Ovary (tissue), 10 donors: ENCODE measurements at places on chromosomes 13 and 19. TPM values are rescaled to one million over a fixed set of nuclear protein-coding genes. Genes with fewer than 3 reads are reported as not detected.

DNA sequence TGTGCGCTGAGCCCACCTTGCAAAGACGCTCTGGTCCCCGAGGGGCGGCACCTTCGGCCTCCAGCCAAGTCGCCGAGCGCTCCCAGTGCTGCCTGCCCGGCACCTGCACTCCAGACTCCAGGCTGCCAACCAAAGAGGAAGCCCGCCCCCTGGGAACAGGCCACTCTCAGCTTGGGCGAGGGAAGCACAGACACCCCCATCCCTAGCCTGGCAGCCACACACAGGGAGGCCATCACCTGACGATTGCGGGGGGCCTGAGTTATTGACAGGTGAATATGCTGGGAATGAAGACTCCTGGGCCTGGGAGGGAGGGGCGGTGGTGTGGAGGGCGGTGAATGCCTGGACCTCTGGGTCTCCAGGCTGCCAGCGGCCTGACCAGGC is 10.3 kb upstream of the ZNF492 start:
- H3K36me3 ChIP-seq, result no peaks in the 10 kb centered on the region
- DNase-seq, result no peak
- no peaks in the 10 kb centered on the region for H3K27me3 ChIP-seq
- H3K27ac ChIP-seq, result peak overlapping the region; percentile 86
- no peak overlapping the region for H3K4me3 ChIP-seq
- H3K4me1 ChIP-seq, result peaks cover 19% of the 10 kb centered on the region

The F2RL3 gene
- total RNA-seq, result 5.4 TPM

GRCh38 chr19:40600570-40601133 is 517 bp upstream of the LTBP4 start:
- peaks cover 13% of the 10 kb centered on the region for H3K4me1 ChIP-seq
- no peaks in the 10 kb centered on the region for H3K36me3 ChIP-seq
- DNase-seq, result peak; percentile 61
- H3K27ac ChIP-seq, result peak overlapping the region; percentile 50
- no peaks in the 10 kb centered on the region for H3K27me3 ChIP-seq
- peak overlapping the region; percentile 60 for H3K4me3 ChIP-seq

- no peak for DNase-seq
- no peaks in the 10 kb centered on the region for H3K4me1 ChIP-seq
- H3K4me3 ChIP-seq, result no peak overlapping the region
- H3K36me3 ChIP-seq, result no peaks in the 10 kb centered on the region
- H3K27me3 ChIP-seq, result no peaks in the 10 kb centered on the region
- no peak overlapping the region for H3K27ac ChIP-seq
Observed at GRCh38 chr13:105573136-105573535, 962.3 kb downstream of the EFNB2 start.

- H3K4me1 ChIP-seq, result peaks cover 2% of the 10 kb centered on the region
- H3K4me3 ChIP-seq, result no peak overlapping the region
- no peaks in the 10 kb centered on the region for H3K36me3 ChIP-seq
- no peak for DNase-seq
Observed at GRCh38 chr13:30346789-30347167, 39.4 kb upstream of the KATNAL1 start.

DNA sequence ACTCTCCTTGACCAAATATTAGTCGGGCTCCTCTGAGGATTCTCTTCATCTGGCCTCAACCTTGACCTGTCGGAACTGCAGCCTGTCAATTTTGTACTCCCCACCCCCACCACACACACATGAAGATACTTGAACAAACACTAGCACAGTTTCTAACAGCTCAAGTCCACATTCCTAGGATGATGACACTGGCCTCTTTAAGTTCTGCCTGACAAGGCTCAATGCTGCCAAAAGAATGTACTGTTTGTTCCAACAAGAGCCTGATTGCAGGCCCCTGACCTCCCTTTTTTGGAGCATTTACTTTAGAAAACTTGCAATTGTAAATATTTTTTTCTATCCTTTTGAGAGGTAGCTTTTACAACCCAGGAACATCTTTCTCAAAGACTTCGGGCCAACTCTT is 169.2 kb upstream of the IRS2 start:
- H3K27me3 ChIP-seq, result no peaks in the 10 kb centered on the region
- no peaks in the 10 kb centered on the region for H3K36me3 ChIP-seq
- H3K4me3 ChIP-seq, result no peak overlapping the region
- no peak overlapping the region for H3K27ac ChIP-seq

The ZNF578 gene
- 2.4 TPM for total RNA-seq

GRCh38 chr19:44807162-44807561 is 1.7 kb upstream of the BCAM start:
- H3K4me1 ChIP-seq, result peaks cover 13% of the 10 kb centered on the region
- H3K27me3 ChIP-seq, result no peaks in the 10 kb centered on the region
- no peak overlapping the region for H3K27ac ChIP-seq

DNA sequence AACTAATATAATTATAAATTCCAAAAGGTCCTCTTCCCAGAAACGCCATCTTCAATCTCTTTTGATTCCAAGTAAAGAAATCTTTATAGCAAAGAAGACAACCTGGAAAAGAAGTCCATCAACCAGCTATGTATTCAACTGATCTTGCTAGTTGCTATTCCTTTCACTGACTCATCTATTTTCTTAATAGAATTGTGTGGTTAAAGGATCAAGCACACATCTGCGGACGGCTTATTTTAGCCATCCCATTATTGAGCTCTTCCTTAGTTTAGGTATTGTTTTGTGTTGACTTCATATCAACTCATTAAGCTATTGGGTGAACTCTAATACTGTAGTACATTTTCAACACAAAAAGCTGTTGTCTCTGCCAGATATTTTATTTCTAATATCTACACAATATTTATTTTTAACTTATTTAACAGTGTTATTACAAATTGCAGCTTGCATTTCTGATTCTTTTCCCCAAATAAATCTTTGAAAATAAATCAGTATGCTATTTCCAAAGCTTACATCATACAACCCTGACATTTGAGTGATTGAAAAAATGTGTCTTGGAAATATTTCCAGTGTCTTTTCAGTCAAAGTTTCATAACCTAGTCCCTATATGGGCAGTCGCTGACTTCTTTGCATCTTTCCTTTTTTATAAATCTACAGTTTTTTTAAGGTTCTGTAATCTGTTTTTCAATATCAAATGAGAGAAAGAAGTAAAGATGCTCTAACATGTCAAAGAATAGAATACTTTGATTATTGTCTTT is 158.8 kb upstream of the SPRY2 start:
- no peaks in the 10 kb centered on the region for H3K36me3 ChIP-seq
- no peak overlapping the region for H3K27ac ChIP-seq
- no peak overlapping the region for H3K4me3 ChIP-seq
- DNase-seq, result no peak
- no peaks in the 10 kb centered on the region for H3K27me3 ChIP-seq
- H3K4me1 ChIP-seq, result no peaks in the 10 kb centered on the region

DNA sequence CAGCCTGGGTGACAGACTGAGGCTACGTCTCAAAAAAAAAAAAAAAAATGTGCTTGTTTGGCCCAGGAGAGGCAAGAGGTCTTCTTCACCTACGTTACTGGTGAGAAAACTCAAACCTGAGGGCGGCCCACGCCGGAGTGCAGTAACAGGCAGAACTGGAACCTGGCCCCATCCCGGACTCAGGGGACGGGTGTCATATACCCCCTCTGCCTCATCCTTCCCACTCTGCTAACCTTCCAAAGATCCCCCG is 414 bp upstream of the ADAT3 start:
- peak overlapping the region; percentile 87 for H3K27ac ChIP-seq
- H3K4me3 ChIP-seq, result no peak overlapping the region
- no peak for DNase-seq
- H3K36me3 ChIP-seq, result no peaks in the 10 kb centered on the region

The DMPK gene
- total RNA-seq, result 62.5 TPM

- H3K27ac ChIP-seq, result no peak overlapping the region
- H3K4me3 ChIP-seq, result no peak overlapping the region
- H3K4me1 ChIP-seq, result peaks cover 8% of the 10 kb centered on the region
- H3K27me3 ChIP-seq, result no peaks in the 10 kb centered on the region
- no peaks in the 10 kb centered on the region for H3K36me3 ChIP-seq
Observed at GRCh38 chr19:48768994-48769713, 13.8 kb downstream of the FGF21 start.

GRCh38 chr19:7188698-7189629 is 105.2 kb downstream of the INSR start:
- DNase-seq, result no peak
- H3K4me1 ChIP-seq, result peaks cover 13% of the 10 kb centered on the region
- H3K27me3 ChIP-seq, result no peaks in the 10 kb centered on the region
- H3K27ac ChIP-seq, result no peak overlapping the region

DNA sequence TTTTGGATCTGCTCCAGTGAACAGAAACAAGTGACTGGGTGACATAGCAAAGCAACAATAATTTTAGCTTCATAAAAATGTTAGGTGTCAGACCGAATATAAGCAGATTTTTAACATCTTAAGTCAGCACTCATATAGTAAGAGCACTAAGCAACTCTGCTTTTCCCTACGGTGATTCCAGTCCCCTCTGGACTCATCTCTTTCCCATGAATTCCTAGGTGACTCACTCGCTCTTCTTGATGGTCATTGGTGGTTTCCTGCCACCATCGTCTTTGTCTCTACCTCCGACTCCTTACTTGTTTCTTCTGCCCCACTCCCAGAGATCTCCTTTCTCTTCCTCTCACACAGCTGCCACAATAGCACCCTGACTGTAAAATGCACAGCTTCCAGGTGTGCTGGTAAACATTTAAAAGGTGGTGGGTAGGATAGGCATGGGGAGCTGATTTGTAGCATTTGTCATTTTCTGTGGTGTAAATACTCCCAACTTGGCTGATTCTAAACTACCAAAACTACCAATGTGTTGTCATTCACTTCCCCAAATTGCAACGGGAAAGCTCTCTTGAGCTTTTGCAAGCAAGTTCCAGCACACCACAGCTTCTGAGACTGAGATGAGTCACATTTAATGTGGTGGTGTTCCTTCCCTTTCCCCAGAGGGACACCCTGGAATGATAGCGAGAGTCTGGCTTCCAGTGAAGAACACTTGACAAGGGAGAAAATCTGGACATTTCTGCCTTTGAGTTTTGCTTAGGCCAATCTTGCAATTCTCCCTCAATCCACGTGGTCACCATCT is 42.8 kb upstream of the CLDN10 start:
- no peaks in the 10 kb centered on the region for H3K4me1 ChIP-seq
- H3K4me3 ChIP-seq, result no peak overlapping the region
- no peaks in the 10 kb centered on the region for H3K27me3 ChIP-seq
- no peaks in the 10 kb centered on the region for H3K36me3 ChIP-seq

- H3K4me1 ChIP-seq, result no peaks in the 10 kb centered on the region
- no peaks in the 10 kb centered on the region for H3K36me3 ChIP-seq
- no peak overlapping the region for H3K27ac ChIP-seq
- DNase-seq, result no peak
- no peaks in the 10 kb centered on the region for H3K27me3 ChIP-seq
- H3K4me3 ChIP-seq, result no peak overlapping the region
Observed at GRCh38 chr19:33245948-33246708, 20.5 kb upstream of the SLC7A10 start.

DNA sequence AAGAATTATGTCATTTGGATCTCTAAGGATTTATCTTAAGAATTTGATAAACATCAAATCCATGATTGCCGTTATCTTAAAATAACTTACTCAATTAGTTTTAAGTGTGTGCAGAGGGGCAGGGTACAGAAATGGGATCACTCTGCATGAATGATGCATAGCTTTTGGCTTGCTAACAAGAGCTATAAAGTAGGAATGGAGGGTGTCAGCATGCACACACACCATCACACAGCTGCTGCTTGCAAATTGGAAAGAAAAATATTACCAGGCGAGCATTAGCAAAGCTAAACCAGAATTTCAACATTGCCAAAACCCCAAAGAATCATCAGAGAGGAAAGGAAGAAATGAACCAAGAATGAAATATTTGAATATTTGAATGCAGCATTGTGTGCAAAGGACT is 580.6 kb downstream of the LMO7 start:
- no peak for DNase-seq
- H3K4me1 ChIP-seq, result no peaks in the 10 kb centered on the region
- H3K4me3 ChIP-seq, result no peak overlapping the region

- peak overlapping the region; percentile 63 for H3K4me3 ChIP-seq
- H3K4me1 ChIP-seq, result peaks cover 12% of the 10 kb centered on the region
- no peak for DNase-seq
- H3K27me3 ChIP-seq, result no peaks in the 10 kb centered on the region
Observed at GRCh38 chr19:7522923-7523667, 671 bp downstream of the MCOLN1 start.

The STOML3 gene
- not detected for total RNA-seq

DNA sequence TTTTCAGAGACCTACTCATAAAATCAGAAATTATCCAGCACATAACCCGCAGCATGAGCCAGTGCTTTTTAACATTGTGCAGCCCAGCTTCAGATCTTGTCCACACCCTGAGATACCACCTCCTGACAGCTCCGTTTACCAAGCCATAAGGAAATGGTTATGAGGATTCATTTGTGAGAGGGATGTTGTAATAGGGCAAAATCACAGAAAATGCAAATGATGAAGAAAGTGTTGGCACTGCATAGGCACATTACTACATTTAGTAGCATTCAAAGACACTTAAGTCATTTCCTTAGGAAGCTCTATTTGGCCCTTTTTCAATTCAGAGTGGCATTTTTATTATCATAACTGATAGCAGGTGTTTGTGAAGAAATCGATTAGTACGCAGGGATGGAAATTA is 277.5 kb downstream of the DNAJC15 start:
- H3K4me3 ChIP-seq, result no peak overlapping the region
- no peak overlapping the region for H3K27ac ChIP-seq
- no peaks in the 10 kb centered on the region for H3K27me3 ChIP-seq

DNA sequence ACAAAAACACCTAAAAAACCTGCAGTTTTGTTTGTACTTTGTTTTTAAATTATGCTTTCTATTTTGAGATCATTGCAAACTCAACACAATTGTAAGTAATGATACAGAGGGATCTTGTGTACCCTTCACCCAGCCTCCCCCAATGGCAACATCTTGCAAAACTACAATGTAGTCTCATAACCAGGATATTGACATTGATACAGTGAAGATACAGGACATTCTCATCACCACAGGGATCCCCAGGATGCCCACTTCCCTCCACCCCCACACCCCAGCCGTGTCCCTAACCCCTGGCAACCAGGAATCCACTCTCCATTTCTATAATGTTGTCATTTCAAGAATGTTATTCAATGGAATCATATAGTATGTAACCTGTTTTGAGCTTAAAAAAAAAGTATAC is 10.3 kb upstream of the C5AR2 start:
- no peaks in the 10 kb centered on the region for H3K27me3 ChIP-seq
- no peaks in the 10 kb centered on the region for H3K4me1 ChIP-seq
- DNase-seq, result no peak
- no peak overlapping the region for H3K4me3 ChIP-seq

DNA sequence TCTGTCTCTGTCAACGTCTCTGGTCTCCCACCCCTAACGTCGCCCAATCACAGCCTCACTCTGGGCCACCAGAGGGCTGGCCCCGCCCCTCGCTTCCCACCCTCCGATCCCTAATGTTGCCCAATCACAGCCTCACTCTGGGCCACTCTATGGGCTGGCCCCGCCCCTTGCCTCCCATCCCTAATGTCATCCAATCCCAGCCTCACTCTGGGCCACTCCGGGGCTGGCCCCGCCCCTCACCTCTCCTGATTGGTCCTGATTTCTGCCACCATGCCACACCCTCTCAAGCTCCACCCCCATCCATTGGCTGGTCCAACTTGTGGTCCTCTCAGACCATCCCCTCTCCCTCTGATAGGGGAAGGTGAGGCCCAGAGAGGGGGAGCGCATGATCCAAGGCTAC is 24.9 kb downstream of the CELF5 start:
- H3K36me3 ChIP-seq, result no peaks in the 10 kb centered on the region
- no peaks in the 10 kb centered on the region for H3K4me1 ChIP-seq
- H3K27ac ChIP-seq, result no peak overlapping the region
- no peaks in the 10 kb centered on the region for H3K27me3 ChIP-seq
- no peak overlapping the region for H3K4me3 ChIP-seq
- no peak for DNase-seq

GRCh38 chr19:54252845-54253244 is 4.2 kb downstream of the LILRB5 start:
- DNase-seq, result no peak
- H3K4me1 ChIP-seq, result no peaks in the 10 kb centered on the region
- H3K27ac ChIP-seq, result no peak overlapping the region
- no peaks in the 10 kb centered on the region for H3K36me3 ChIP-seq

The PGLYRP2 gene
- not detected for total RNA-seq
